SW480 (cell line): ENCODE measurements at places on chromosomes 5 and 9.

DNA sequence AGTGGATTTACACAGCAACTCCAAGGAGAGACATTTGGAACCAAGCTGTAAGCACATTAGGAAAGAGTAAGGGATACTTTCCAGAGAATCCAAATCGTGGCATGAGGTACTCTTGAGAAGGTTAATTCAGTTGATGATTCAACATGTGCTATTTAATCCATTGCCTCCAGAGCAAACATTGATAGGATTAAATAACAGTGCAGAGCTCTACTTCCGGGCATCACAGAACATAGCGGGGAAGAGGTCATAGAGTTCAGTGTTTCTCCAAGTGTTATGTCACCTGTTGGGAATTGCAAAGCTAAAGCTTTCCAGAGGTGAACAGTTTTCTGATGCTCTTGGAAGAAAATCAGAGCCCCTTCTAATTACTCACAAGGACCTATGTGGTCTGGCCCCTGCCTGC lies 127.5 kb downstream of the PPP2R2B start:
- no peak for DNase-seq

DNA sequence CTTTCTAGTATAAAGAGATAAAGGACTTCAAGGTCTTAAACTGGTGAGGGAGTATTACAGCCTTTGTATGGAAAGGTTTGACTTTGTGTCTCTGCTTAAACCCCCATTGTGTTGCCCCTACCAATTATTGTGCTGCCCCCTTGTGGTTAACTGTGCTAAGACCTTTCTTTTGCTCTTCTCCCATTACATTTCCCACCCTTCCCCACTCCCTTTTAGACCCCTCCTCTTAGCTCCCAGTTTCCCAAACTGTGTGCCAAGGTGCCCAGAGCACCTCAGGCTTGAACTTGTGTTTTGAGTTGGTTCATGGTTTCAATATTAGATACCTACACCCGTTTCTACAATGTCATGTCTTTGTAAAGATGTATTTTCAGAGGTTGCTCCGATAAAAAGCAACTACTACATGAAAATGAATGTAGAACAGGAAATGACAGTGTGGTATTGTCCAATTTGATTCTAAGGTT lies 2.9 kb downstream of the JAK2 start:
- DNase-seq, result peak; percentile 65

GRCh38 chr5:129506086-129506485 lies 46.0 kb downstream of the ADAMTS19 start:
- peak; percentile 8 for DNase-seq

GRCh38 chr5:6108540-6108848 lies 269.9 kb downstream of the MED10 start:
- DNase-seq, result no peak

- no peak for DNase-seq
These were observed 281.6 kb downstream of the SEMA5A start for GRCh38 chr5:9264301-9264700.

DNA sequence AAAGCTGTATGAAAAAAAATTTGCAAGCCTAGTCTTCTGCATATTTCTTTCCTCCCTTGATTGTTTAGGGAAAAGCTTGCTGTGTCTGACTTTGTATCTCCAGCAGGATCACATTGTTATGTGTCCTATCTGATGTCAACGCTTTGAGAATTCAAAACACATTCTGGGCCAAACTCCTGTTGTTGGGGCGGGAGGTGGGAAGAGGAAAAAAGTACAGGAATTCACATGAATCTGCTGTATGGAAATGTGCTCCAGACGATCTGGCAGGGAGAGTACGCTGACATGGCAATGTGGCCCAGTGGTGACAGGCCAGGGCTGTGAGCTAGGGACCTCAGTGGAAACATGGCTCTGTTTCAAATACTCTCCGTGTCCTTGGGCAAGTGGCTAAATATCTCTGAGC lies 87.4 kb upstream of the GNA14 start:
- no peak for DNase-seq

- DNase-seq, result no peak
These were observed 61.4 kb downstream of the WDR41 start for GRCh38 chr5:77430726-77431125.

GRCh38 chr5:157930710-157931109 lies 71.8 kb upstream of the CLINT1 start:
- DNase-seq, result no peak

- no peak for DNase-seq
These were observed 619.3 kb downstream of the TLE4 start for GRCh38 chr9:80191108-80191507.

DNA sequence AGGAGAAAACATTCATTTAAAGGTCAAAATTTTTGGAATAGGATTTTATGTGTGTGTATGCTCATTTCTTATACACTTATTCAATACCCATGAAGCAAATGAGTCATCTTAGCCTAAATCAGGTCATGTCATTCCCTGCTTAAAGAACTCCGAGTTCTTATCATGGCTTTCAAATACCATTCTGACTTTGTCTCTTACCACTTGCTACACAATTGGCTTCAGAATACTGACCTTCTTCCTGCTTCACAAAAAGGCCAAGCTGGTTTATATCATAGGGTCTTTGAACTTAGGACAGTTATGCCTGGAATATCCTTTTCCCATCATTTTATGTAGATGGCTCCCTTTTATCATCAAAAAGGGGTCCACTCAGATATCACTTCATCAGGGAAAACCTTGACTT lies 652.2 kb upstream of the WWC1 start:
- no peak for DNase-seq

DNA sequence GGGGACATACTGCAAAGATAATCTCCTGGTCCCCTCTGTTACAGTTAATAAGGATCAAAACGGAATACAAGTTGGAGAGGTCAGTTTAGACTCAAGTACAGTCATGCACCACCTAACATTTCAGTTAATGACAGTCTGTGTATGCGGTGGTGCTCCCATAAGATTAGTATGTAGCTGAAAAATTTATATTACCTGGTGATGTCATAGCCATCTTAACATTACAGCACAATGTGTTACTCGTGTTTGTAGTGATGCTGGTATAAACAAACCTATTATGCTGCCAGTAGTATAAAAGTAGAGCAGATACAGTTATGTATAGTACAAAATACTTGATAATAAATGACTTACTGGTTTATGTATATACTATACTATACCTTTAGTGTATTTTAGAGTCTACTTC lies 207.9 kb downstream of the GDNF start:
- DNase-seq, result no peak

- DNase-seq, result no peak
These were observed 12.3 kb downstream of the ZBED3 start for GRCh38 chr5:77074745-77075144.

DNA sequence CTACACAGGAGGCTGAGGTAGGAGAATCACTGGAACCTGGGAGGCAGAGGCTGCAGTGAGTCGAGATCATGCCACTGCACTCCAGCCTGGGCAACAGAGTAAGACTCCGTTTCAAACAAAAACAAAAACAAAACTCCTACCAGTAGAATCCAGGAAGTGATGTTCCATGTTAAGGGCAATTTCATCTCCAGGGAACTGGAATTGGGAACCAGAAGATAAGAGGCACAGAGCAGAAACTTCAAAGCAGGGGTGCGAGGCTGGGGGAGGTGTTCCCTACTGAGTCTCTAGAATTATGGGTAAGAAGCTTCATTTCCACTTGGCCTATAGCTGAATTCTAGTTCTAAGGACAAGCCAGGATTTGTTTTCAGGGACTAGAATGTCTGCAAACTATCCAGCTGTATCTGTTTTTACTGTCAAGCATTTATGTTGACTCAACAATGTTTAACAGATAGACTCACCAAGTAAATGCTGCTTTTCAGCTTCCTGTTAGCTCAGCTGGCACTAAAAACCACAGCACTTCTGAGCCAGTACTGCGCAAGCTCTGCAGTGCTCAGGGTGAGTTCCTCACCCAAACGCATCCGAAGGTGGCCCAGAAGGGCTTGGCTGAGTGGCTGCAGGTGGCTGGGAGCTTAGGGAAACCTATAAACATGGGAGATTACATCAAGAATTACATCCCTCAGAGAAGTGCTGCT lies 320.1 kb downstream of the MTRR start:
- no peak for DNase-seq

DNA sequence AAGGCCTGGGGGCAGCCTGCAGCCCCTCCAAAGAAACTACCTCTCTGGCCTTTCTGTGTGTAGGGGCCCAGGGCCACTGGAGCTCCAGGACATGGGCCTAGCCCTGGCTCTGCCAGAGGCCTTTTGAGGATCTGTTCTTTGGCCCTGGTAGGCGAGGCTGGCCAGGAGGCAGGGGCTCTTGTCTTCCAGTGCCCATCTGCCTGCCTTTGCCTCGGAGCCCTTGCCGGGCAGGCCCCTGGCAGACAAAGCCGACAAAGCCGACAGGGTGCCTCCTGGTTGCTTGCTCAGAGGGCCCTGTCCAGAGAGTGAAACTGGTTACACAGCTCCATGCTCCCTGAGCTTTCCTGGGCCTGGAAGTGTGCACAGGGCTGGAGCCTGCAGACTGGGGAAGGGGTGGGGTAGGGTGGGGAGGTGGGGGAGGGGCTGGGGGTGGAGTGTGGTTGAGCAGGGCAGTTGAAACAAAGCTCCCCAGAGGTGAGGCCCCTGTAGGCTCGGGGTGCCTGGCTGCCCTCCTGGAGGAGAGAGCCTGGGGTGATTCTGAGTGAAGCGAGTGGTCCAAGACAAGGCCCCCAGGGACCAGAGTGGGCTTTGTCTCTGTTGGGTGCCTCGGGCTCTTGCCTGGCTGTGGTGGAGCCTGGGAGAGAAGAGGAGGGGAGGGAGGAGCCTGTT lies 29.3 kb downstream of the PTPA start:
- DNase-seq, result peak; percentile 64

DNA sequence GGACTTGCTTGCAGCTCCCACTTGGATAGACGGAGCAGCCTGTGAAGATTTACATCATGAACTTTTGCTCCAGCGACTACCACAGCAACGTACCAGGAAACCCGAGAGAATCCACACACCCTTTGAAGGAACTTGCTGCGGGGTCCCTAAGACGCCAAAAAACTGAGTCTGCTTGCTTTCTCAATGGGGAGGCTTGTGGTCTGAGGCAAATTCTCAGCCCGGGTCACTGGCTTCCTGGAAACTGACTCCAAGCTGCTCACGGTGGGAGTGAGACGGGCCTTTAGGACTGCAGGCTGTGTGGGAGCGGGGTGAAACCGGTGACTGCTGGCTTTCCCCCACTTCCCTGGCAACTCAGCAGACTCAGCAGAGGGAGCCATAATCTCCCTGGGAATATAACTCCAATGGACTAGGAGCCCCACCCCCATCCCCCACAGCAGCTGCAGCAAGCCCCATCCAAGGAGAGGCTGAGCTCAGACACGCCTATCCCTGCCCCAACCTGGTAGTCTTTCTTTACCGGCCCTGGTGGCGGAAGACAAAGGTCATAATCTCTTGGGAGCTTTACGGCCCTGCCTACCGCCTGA lies 466.0 kb downstream of the CAAP1 start:
- no peak for DNase-seq

GRCh38 chr5:100872408-100873190 lies 30.5 kb downstream of the ST8SIA4 start:
- no peak for DNase-seq

GRCh38 chr5:180130876-180131740 lies 59.5 kb upstream of the RNF130 start:
- no peak for DNase-seq

- DNase-seq, result no peak
These were observed 252.7 kb downstream of the CEMIP2 start for GRCh38 chr9:71515626-71516025.

DNA sequence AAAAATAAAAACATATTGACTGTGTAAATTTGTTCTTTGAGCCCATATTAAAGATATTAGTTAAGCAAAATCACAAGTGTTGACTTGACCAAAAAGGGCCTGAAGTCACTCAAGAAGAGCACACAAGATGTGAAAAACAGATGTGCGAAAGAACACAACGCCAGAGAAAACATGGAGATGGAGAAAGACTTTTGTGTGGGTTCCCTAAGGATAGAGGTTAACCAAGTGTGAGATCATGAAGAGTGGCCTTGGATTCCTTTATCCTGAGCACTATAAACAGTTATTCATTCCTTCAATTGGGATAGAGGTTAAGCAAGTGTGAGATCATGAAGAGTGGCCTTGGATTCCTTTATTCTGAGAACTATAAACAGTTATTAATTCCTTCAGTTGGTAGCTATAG lies 361.8 kb downstream of the CDH18 start:
- DNase-seq, result no peak

DNA sequence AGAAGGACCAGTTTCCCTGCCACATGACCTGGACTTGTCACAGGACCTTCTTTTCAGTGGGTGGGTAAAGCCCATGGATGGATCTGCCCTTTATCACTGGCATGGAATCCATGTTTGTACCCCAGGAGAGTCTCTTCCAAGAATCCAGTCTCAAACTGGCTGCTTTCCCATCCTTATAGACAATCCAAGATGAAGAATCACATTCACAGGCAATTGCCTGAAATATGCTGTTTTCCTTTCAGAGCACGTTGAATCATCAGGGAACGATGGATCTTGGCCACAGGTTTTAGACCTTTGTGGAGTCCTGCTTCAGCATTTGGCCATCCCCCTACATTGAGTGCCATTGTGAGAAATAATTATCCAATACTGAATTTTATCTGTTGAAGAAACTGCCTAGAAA lies 319.8 kb downstream of the ASTN2 start:
- no peak for DNase-seq

GRCh38 chr5:107954254-107954653 lies 283.5 kb upstream of the EFNA5 start:
- DNase-seq, result no peak

DNA sequence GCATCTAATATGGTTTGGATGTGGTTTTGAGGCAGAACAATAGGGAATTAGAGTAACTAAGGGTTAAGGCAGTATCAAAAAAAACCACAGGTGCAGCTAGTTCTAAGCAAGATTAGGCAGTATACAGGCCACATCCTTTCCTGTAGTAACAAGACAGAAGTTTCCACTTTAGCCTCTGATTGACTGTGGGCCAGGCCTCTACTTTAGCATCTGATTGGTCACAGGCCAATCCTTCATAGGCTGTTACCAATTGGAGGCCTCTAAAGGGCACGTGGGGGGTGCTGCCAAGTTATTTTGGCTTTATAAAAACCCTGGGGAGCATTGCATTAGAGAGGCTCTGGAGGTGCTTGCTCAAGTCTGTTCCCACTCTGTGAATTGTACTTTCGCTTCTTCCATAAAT lies 144.1 kb upstream of the ST8SIA4 start:
- DNase-seq, result no peak

DNA sequence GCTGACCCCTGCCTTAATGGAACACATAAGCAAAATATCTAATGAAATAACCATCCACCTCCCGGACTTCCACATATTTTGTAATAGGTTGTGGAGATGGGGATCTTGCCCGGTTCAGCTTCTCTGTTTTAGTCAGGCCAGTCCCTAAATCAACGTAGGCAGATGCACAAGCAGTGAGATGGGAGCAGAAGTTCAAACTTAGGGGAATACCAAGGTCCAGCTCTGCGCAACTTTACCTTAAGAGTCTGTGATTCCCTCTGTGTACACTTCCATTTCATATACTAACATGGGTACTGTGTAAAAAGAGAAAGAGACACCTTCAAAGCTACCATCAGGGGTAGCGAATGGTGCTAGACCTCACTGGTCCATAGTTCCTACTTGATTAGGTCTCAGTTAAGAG lies 110.9 kb downstream of the NTRK2 start:
- DNase-seq, result no peak

- DNase-seq, result no peak
These were observed 3.8 kb downstream of the ZFAND5 start for GRCh38 chr9:72361217-72361616.
